Hypothalamus (tissue), 51 donors: ENCODE measurements at places on chromosomes 11 and 22.

GRCh38 chr11:95585069-95585751 is 204.4 kb downstream of the FAM76B start:
- DNase-seq: no peak

GRCh38 chr11:82980292-82980691 is 78.8 kb downstream of the DDIAS start:
- no peak for DNase-seq

- no peak for DNase-seq
Measured at GRCh38 chr22:20965104-20965887, 1.8 kb upstream of the AIFM3 start.

GRCh38 chr22:27323661-27324060 is 477.9 kb downstream of the MN1 start:
- no peak for DNase-seq

DNA sequence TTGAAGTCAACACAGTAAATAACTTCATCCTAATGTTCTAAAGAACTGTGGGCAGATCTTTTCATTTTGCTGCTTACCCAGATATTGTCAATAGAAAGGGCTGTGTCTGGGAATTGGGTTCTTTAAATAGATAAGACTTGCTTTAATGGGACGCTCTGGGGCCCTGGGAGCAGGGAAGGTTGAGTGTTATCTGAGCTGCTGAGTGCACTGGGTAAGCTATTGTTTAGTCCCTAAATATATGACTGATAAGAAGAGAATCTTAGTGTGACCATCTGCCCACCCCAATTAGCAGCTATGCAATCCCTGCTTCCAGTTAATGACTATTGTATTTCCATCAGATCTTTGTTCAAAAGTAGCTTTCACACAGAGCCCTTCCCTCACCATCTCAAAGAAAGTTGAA is 44.4 kb downstream of the ARHGAP42 start:
- DNase-seq: no peak

DNA sequence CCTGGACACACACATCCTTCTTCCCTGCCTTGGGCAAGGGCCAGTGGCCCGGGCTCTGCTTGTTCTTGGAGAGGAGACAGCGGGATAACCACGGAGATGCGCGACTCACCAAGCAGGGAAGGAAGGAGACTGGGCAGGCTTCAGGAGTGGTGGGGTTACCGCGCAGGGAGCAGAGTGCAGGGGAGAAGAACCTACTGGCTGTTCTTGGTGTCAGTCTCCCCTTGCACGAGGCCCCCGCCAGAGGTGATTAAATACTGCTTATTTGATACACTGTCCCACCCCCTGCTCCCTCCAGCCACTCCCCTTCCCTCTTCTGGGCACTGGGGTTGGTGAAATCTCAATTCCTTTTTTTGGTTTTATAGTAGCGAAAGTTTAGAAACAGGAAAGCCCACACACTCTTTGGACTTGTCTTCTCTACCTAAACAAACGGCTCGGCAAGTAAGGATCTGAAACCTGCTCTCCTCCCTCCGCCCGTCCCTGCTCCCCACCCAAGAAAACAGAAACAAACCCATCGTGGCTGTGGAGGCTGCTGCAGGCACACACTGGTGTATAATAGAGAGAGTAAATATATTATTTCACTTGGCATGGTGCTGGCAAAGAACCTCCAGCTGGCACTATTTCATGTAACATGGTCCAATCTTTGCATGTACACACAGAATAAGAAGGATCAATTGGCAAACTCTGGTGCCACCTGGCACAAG is 10.8 kb downstream of the LARGE2 start:
- no peak for DNase-seq

DNA sequence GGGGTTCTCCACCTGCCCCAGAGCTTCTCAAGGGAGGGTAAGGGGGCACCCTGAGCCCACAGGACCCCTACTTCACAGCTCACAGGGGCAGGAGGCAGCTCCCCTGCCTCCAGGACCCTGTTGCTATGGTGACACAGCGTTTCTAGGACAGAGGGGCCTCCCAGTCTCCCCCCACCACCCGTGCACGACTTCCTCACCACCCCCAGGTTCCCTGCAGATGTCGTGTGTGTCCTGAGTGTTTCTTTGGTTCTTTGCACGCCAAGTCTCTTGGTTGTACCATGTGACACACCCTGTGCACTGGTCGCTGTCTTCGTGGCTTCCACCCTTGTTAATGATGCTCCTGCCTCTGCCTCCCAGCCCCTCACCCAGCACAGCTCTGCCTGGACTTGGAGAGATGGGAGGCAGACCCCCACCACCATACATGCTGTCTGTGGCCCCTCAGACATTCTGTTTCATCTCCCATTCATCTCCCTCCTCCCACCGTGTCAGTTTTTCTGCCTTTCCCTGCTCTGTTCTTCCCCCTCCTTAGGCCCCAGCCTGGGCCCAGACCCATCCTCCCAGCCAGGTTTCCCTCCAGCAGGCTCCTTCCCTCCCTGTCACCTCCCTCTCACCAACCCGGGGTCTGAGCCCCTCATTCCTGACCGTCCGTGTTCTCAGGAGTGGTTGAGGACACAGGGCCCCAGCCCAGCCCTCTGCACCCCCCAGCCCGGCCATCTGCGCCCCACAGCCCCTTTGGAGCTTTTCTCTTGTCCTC is 24.5 kb upstream of the RAB1B start:
- no peak for DNase-seq

DNA sequence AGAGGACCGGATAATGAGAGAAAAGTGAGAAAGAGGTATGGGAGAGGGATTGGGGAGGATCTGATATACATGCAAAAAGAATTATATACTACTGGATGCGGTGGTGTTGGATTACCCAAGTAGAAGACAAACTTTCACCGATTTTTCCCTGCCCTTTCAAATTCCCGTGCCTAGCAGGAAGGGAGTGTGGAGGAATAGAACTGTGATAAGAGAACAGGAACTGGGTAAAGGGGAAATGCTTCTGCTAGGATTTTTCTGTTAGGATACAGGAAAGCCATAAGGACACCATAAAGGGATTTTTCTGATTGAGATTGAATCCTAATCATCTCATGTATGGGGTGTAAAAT is 480 bp upstream of the MTMR2 start:
- DNase-seq: no peak

DNA sequence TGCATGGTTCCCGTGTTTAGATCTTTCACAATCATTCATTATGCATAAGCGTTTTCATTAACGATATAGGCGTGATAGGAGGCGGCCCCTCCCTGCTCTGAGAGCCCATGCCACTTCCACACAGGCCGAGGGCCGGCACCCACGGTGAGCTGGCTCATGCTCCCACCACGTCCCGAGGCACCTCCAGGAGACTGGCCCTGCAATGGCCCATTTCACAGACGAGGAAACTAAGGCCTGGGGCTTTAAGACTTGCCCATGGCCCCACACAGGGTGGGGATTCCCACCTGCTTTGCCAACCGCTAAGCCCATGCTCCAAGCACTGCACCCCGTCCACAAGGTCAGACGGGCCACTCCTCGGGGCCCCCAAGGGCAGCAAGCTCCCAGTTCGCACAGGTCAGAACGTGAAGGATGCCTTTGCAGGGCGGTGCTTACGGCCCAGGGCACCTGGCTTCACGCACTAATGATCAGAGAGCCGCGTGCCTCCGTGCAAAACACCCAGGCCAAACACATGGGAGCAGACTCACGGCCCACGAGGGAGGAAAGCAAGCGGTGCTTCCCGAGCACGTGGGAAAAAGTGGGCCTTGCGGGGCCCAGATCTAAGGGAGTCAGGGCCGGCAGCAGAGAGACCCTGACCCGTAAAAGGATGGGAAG is 8.3 kb downstream of the OSBPL5 start:
- no peak for DNase-seq

GRCh38 chr11:12567746-12568460 is 106.3 kb upstream of the TEAD1 start:
- no peak for DNase-seq

DNA sequence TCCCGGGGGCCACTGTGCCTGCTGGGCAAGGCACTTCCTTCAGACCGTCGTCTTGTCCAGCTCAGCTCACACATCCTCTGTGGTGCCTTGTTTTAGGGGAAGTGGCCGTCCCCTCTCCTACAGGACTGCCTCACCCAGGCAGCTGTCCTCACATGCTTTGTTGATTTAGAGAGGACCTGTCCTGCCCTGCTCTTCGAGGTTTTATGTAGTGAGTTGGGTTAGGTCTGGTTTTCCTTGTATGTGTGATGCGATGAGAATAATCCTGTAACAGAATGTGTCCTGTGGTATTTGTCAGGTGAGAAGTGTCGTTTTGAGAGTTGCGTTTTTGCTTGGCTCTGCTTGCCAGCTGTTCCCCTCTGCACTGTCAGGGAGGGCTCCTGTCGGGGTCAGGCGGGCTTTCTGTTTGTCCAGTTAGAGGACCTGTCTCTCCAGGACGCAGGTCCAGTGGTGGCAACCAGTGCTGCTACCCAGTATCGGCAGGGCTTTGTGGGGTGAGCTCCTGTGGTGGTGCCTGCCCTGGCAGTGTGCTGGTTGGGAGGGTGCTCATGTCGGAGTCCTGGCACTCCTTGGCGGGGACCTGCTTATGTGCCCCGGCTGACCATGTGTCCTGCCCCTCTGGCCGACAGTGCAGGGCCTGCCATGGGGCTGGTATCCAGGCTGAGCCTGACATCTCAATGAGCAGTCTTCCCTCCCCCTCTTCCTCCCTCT is 41.3 kb downstream of the MUC6 start:
- DNase-seq: no peak

GRCh38 chr11:44402466-44403075 is 92.6 kb upstream of the ALX4 start:
- no peak for DNase-seq
